ENCODE measurements at places on chromosomes 2 and 18.

DNA sequence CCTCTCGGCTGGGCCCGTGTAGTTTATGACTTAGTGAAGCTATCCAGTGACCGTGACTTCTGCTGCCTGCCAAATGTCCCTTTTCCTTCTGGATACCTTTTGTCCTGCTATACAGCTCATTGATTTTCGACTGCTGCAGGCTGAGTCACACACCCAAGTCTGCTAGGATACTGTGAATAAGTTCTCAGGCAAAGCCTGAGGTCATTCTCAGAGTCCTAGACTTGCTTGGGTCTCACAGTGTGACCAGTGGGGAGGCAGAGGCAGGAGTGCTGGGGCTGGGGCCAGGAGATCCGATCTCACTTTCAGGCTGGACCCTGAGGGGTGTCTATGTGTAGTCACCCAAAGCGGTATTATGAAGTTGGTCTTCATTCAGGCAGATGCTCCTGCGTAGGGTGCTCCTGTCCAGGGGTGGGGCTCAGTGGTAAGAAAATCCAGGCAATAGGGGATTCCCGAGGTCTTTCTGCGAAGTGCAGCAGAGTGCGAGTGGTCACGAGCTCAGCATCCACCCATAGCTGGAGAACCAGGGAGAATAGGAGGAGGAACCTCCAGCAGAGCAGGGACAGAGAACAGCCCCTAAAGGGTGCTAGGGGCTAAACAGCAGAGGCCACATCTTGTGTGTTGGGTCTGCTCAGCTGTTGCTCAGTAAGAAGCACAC is 268.6 kb upstream of the NCKAP5 start:
- no peak for DNase-seq

- DNase-seq: peak; percentile 54
Observed at GRCh38 chr18:79864006-79864725, 66.4 kb downstream of the KCNG2 start.

DNA sequence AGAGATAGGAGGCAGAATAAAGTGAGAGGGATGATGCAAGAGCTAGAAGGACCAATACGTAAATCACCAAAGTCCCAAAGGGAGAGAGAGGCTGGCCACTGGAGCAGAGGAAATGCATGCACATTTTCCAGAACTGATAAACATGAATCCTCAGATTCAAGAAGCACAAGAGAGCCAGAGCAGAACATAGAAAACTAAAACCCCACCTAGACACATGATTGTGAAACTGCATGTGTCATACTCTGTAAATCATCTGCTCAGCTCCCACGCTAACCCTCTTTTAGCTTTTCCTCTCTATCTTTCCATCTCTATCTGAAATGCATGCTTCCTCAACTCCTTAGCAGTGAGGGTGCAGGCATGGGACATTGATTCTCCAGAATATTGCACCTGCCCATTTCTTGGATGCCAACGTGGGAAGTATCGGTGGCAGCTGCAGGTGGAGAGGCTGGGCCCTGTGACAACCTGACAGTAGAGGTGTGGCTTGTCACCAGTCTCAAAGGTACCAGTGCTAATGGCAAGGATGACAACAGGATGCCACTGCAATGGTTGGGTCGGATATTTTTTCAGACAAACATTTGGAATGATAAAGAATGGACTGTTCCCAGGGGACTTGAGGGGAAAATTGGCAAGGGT is 89.3 kb upstream of the OTOS start:
- DNase-seq: no peak

GRCh38 chr18:58362829-58363271 is 266.0 kb downstream of the ALPK2 start:
- no peak for DNase-seq

DNA sequence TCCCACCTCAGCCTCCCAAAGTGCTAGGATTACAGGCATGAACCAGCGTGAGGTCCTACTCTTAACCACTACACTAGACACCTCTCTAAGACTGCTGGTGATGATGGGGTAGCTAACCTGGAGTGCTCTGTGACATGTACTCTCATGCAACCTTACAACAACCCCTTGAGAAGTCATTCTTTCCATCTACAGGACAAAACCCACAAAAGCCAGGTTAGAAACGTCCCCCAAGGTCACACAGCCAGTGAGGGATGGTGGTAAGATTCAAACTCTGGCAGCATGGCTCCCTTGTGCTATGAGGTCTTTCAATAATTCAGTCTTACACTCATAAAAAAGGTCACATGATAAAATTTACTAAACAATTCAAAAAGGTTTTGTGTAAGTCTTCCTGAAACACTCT is 94.8 kb upstream of the SERTAD2 start:
- DNase-seq: no peak

GRCh38 chr2:193272011-193272410 is 1077.3 kb upstream of the TMEFF2 start:
- DNase-seq: no peak

- no peak for DNase-seq
Observed at GRCh38 chr2:105519516-105519915, 120.7 kb upstream of the FHL2 start.

- no peak for DNase-seq
Observed at GRCh38 chr2:190107409-190107808, 44.9 kb upstream of the MSTN start.

DNA sequence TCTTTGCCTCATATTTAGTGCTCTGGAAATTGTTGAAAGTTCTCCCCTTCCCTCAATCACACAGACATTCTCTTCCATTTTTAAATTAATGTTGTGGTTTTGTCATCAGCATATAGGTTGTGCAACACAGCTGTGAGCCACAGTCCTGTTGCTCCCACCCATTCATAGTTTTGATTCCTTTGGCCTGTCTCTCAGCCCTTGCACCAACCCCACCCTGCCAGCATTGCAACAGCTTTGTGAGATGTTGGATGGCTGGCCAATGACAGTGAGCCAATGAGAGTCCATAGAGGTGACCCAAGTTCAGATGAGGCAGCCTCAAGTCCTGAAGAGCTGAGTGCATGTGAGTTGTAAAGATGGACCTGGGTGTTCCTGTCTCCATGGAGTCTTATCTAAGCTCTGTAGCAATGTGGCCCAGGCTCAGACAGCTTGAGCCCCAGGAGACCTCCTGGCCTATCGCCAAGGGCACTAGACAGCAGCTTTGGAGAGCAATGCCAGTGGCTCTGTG is 775.5 kb downstream of the RNF144A start:
- no peak for DNase-seq

- no peak for DNase-seq
Observed at GRCh38 chr2:88852753-88853402, 161.4 kb downstream of the RPIA start.

DNA sequence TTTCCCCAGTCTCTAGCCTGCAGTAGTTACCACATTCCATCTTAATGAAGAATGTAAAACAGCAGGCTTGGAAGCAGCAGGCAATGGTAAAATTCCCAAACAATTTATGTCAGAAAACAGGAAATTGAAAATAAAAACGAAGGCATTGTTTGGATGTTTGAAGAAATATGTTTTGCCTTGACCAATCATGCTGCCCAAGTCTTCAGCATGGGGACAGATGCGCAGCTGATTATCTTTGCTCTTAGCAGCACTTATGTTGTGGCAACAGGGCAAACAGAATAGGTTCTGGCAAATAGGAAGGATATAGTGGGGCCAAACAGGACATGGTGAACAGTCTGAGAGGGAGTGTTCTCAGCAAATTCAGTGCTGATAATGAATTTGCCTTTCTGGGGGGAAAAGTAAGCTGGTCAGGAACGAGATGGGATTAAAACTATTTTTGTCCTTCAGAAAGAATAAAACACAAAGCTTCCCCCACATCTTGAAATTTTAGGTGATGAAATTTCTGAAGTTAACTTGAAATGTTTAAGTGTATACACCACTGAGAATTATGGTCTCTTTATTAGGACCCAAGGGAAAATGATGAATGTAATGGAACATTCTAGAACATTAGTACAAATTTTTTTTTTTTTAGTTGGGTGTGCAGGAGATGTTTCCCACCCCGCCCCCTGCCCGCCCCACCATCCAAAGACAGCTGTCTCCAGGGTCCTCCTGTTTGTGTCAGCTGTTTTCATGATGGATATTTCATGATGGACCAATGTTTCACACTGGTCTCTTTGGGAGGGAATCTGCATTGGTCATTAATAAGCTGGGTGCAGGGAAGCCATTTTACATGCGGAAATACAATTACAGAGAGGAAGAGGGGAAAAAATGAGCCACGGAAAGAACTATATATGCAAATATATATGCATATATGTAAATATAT is 239.5 kb upstream of the REV1 start:
- no peak for DNase-seq

DNA sequence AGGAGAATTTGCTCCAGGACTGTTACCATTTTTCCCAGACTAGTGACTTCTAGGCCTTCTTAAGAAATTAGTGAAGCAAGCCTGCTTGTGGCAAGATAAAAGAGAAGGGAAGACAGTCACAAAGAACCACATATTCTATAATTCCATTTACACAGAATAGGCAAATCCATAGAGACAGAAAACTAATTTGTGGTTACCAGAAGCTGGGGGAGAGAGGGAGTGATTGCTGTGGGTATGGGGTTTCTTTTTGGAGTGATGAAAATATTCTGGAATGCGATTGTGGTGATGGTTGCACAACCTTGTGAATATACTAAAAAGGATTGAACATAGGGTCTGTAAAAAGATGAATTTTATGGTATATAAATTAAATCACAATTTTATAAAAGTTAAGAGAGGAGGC is 37.5 kb upstream of the SIX2 start:
- no peak for DNase-seq

- DNase-seq: no peak
Observed at GRCh38 chr2:5544205-5544786, 147.9 kb upstream of the SOX11 start.

DNA sequence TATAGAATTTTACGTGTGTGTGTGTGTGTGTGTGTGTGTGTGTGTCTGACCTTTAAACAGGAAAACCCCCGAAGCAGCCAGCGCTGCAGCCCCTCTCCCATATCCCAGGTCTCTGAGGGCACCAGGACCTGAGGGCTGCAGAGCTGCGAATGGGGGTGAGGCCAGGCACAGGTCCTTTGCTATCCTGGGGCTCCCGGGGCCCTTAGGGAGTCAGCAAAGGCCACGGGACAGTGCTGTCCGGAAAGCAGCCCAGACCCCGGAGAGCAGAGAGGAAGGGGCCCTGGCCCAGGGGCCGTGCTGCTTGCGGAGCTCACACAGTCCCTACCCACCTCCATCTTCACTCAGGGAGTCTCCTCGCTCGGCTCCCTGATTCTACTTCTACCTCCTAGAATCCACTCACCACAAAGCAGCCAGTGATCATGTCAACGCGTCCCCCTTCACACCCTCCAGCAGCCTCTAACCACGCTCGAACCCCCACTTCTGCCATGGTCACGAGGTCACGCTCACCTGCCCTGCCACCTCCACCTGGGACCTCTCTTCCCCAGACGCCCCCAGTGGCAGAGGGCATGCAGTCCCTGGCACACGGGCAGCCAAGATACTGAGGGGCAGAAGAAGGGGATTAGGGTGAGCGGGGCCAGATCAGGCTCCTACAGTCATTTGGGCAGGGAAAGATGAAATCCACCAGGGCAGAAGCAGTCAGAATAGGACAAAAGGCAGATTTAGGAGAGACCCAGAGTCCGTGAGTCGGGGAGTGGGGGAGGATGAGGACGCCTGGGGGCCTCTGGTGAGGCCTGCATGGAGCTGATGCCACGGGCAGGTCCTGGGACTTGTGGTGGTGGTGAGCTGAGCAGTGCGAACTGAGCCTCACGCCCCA is 86.7 kb downstream of the USP40 start:
- DNase-seq: no peak

GRCh38 chr18:12701161-12701560 is 1.4 kb downstream of the CEP76 start:
- DNase-seq: no peak

- no peak for DNase-seq
Observed at GRCh38 chr2:100285691-100286090, 36.6 kb downstream of the LONRF2 start.

GRCh38 chr2:145016711-145017110 is 496.8 kb upstream of the ZEB2 start:
- no peak for DNase-seq

DNA sequence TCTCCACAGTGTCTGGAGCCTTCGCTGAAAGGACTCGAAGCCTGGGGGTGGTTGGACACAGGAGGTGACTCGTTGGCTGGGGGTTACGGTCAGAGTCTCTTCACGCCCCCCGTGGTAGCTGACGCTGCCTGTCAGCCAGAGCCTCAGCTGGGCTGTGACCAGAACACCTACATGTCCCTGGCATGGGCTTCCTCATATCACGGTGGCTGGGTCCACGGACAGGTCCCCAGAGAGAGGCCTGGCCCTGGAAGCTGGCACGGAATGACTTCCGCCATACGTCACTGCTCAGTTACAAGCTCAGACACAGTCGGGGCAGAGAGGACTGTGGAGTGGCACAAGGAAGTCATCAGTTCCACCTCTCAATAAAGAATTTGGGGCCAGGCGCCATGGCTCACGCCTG is 28.5 kb downstream of the ITGB1BP1 start:
- DNase-seq: no peak

DNA sequence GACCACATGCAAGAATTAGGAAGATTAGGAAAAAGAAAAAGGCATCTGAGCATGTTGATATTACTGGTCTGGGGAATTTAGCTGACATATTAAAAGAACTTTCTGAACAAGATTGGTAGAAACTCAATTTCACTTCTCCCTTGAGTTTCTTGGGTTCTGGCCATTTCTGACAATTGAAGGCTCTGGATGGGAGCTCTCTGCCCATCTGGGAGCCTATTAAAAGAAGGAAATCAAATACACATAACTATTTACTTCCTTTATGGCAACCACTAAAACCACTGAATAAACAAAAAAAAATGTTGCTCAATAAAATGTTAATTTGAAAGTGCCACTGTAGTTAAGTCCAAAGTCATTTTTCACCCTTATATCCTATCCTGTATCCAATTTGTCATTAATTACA is 216.8 kb upstream of the HNMT start:
- no peak for DNase-seq

- DNase-seq: no peak
Observed at GRCh38 chr2:117714745-117715417, 99.6 kb upstream of the DDX18 start.

- DNase-seq: no peak
Observed at GRCh38 chr2:105388971-105389381, 9.9 kb downstream of the FHL2 start.

DNA sequence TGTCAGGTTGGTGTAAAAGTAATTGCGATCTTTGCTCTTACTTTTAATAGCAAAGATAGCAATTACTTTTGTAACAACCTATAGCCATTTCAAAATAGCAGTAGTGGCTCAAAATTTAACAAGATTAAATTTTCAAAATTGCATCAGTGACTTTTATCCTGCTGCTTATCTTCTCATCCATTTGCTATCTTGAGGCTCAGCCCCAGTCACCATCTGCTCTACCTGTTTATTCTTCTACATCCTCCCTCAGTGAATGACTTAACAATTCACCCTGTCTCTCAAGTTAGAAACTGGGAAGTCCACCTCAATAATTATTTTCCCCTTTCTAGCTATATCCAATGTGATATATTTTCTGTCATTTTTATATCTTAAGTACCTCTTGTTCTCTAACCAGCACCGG is 148.6 kb upstream of the ZNF804A start:
- no peak for DNase-seq

GRCh38 chr2:23200787-23201114 is 184.2 kb upstream of the KLHL29 start:
- no peak for DNase-seq

DNA sequence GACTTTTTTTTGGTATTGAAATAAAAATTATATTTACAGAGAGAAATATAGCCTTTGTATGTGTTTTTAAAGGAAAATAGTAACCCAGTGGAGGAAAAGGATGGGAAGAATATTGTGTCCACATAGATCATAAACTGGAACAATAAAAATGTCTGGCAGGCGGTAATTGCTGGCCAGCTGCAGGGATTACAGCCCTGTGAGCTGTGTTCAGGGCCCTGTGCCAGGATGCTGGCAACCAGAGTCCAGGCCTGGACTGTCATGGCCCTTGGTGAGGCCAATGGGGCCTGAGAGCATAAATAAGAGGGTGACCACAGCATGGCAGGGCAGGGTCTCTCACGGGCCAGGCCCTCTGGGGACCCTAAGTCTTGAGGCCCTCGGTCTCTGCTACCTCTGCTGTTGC is 171.2 kb downstream of the ACOXL start:
- DNase-seq: no peak

Measured in activated effector memory CD4-positive, alpha-beta T cell treated with anti-CD3 and anti-CD28 coated beads, Interleukin-2, amount 50 U/mL, for 16 hours (primary cell).